ENCODE measurements at places on chromosomes 6 and 20.
A peak's percentile ranks its signal among the peaks of the same experiment; 100 is the strongest.

DNA sequence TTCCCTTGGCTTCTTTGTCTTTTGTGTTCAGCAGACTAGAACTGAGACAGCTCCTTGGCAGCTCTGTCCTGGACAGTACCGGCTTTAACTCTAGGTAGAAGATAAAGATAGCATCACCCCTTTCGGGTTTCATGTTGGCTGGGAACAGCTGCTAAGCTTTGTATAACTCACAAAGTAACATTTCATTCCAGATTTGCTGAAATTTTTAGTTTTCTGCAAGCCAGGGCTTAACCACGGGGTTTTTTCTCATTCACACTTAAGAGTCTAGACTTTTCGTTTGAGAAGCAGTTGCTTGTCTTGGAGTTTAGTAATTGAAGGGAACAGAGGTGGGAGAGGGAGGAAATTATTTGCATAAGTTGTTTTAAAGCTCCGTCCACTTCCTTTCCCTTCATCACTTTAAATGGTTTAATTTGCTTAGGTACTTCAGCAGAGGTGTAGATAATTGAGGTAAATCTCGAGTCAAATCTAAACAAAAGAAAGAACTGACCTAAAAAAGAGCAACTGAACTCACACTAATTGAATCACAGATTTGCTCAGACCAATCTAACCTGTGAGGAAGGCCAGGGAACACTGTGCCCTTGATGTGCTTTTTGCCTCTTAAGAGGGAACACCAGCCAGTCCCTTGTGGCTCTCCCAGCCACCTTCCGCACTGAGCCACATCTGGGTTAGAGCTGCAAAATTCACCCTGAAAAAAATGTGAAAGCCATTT, 48.3 kb downstream of the RREB1 start:
- no peak for DNase-seq

DNA sequence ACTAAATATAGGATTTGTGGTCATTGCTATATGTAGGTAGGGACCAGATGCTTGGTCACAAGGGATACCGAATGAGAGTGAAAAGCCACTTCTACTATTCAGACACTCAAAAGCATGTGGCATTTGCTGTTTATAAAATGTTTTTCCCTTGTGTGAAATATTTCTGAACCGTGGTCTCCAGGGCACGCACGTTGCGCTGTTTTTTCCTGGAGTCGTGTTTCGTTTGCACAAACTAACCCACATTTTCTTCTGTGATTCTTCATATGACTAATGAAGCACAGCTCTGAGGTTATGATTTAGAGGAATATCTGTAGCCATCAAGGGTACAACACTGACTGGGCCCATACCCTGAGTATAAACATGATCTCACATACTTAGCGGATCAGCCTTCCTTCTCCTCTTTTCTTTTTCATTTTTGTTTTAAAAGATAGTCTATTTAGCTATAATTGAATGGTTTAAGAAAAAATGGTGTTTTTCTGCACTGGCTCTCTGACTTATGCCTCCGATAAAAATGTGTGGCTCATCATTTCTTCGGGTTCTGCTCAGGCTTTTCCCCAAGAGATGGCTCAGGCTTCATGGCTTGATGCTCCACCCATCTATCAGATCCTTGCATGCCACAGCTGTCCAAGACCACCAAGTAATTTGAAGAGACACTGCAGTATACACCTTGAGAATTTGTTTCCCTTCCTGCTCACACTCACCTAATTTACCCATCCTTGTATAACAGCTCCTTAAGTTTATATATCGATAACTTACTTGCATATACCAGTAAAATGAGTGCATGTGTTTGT, 59.9 kb upstream of the HBS1L start:
- no peak for DNase-seq

DNA sequence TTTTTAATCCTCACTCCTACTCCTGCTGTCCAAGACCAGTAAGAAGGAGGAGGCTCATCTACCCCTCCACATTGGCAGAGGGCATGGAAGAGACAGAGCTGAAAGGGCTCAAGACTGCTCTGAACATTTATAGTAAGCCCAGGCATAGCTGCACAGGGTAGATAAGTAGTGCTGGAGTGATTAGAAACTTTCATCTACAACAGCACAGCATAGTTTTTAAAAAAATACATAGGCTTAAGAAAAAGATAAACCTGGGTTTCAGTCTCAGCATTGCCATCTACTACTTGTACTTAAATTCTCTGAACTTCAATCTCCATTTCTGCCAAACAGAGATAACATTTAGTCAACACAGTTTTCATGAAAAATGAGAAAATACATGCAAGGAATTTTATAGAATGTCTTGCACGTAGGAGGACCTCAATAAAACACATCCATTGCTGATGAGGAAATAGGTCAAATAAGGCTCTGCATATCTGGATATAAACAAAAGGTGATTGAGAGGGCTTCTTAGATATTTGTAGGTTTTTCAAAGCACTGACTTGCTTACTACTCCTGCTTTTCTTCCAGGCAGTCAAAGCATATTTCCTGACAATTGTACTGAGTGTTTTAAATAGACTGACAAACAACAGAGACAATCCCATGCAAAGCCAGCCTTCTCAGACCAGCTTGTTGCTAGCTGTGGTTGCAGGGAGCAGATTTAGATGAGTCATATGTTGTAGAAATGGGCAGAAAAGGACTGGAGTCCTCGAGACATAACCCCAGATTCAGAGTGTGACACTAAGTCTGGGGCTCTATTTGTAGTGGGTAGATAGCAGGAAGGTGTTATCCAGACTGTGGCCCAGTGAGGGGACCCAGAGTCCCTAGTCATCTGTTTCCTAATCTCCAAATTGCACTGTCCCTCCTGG, 107.4 kb upstream of the TAB2 start:
- peak; percentile 40 for DNase-seq

DNA sequence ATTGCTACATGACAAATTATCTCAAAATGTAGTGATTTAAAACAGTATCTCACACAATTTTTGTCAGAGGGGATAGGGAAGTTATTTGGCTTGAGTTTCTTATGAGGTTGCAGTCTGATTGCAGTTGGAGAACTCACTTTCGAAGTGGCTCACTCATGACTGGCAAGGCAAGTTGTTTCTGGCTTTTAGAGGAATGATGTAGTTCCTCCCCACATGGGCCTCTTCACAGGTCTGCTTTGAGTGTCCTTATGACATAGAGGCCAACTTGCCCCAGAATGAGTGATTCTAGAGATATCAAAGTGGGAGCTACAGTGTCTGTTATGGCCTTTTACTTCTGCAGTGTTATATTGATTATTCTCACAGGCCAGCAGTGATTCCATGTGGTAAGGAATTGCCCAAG, 6.1 kb downstream of the DOP1A start:
- no peak for DNase-seq

- peak; percentile 13 for DNase-seq
Observed at GRCh38 chr6:159700970-159701369, 7.9 kb upstream of the SOD2 start.

DNA sequence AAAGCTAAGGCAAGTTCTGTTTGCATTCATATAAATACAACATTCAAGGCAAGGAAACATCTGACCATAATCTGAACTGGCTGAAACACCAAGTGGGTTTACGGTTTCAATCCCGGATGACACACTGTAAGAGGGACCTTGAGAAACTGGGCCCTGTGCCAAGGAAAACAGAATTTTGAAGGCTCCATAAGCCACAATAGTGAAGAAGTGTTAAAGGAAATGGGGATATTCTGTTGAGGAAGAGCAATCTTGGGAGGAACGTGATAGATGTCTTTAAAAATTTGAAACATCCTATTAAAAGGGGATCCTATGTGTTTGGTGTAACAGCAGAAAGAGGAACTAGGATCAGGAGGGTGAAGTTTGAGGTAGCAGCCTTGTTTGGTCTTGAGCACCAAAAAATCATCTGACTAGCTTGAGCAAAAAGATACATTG, 82.4 kb upstream of the TAB2 start:
- DNase-seq = peak; percentile 82

DNA sequence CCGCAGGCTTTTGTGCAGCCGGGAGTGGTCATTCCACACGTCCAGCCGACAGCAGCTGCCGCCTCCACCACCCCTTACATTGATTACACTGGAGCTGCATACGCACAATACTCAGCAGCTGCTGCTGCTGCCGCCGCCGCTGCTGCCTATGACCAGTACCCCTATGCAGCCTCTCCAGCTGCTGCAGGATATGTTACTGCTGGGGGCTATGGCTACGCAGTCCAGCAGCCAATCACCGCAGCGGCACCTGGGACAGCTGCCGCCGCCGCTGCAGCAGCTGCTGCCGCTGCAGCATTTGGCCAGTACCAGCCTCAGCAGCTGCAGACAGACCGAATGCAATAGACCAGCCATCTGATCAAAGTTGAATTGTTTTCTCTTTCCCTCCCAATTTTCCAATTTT, 10.6 kb downstream of the RBM24 start:
- no peak for DNase-seq

DNA sequence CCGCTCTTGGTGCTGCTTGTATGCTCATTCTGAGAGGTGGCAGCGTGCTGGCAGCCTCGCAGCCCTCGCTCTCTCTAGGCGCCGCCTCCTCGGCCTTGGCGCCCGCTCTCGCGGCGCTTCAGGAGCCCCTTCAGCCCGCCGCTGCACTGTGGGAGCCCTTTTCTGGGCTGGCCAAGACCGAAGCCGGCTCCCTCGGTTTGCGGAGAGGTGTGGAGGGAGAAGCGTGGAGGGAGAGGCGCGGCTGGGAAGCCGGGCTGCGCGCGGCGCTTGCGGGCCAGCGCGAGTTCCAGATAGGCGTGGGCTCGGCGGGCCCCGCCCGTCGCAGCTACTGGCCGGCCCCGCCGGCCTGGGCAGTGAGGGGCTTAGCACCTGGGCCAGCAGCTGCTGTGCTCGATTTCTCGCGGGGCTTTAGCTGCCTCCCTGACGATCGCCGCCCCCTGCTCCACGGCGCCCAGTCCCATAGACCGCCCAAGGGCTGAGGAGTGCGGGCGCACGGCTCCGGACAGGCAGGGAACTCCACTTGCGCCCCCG, 19.5 kb upstream of the FAM8A1 start:
- no peak for DNase-seq

- peak; percentile 97 for DNase-seq
Observed at GRCh38 chr6:26157251-26158075, 70.2 kb downstream of the HFE start.

DNA sequence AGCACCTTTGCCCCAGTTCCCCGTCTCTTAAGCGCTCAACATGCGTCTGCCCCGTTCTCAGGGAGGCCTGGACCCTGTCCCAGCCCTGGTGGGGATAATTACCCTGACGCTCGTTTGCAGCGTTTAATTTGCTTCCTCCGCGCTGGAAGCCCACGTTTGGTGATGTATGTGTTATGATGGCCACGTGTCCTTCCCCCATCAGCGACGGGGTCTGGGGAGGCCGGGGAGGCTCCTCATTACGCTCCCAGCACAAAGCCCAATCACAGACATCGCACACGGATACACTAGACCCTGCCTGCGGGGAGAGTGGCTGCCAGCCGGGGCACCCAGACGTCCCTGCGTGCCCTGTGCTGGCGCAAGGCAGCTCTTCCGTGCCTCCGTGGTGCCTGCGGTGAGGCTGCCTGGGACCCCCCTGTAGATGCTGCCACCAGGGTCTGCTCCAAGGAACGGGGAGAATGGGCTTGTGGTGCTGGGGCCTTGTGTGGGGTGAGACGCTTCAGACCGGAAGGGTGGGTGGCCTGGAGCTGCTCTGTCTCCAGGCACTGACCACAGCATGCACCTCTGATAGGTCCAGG, 10.2 kb upstream of the CHRNA4 start:
- DNase-seq = no peak

- no peak for DNase-seq
Observed at GRCh38 chr6:137341681-137342195, 122.6 kb upstream of the IFNGR1 start.

DNA sequence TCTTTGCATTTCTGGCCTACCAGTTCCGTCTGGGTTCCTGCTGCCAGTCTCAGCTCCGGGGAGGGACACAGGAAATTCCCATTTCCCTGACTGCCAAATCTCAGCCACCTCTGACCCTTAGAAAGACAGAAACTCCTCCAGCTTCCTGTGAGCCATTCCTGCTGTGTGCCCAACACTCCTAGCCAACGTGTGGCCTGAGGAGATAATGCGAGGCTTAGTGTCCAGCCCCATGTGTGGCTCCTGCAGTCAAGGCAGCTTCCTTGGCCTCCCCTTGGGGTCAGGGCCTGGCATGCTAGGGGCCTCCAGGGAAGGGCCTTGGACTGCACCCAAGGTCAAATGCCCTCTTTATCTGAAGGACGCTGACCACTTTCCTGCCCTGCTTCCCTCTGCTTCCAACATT, 45.1 kb downstream of the MAFB start:
- DNase-seq = no peak

Measured in stromal cell of bone marrow (primary cell).